Fibroblast of skin of back (primary cell): ENCODE measurements at places on chromosomes 2 and 18.

DNA sequence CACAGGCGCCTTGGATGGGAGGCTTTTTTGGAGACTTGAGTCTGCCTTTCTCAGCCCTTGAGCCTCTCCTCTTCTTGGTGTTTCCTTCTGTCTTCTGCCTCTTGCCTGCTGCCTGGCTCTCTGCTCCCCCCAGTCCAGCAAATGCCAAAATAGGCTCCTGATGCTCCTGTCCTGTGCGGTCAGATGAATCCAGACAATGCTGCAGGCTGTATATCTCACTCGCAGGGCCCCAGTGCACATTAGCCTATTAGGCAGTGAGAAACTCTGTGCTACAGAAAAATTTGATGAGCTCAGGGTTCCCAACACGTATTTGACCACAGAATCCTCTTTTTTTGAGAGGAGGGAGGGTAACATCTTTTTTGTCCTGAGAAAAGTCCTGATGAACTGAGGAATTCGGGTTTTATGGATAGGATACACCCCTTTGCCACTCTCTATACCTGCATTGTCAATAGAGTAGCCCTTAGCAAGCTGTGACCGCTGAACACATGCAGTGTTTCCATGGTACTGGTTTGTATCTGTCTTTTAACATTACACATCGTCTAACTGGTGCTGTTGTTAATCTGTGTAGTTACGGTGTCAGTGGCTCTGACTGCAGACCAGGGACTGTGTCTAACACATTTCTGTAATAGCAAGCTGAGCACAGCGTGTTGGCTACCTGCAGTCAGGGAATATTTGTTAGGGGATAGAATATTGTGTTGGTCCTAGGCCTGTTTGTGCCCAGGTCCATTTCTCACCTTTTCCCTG is 50.8 kb downstream of the FAM228A start:
- no peak for DNase-seq

DNA sequence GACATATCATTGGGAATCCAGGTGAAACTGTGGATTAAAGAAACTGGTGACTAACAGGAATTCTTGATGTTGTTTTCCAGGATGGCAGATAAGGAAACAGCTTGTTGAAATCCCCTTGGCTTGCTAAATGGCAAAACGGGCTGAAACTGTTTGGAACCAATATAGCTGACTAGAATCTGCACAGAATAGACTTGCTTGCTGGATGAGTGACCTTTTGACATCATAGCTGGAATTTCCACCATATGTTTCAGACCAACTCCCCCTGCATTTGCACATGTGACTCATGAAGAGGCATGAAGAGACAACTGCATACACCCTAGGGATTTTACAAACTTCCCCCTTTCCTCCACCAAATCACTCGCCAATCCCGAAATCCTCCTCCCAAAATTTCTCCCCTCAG is 87.7 kb upstream of the LYPD1 start:
- DNase-seq = peak; percentile 69

DNA sequence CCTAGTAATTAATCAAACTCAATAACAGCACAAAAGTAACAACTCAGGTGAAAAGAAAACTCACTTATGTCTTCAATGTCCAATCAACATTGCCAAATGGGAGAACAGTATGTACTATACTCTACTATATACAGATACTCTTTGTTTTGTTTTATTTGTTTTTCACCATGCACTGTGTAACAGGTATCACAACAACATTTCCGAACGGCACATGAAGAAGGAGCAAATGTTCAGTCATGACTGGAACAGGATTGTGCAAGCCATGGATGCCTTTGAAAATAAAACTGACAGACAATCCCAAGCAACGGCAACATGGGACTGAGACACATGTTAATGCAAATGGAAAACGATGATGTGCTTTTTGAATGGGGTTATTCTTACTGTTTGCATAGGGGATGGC is 334.9 kb upstream of the THUMPD2 start:
- no peak for DNase-seq

GRCh38 chr2:101152272-101153076 is 1.3 kb upstream of the TBC1D8 start:
- peak; percentile 50 for DNase-seq

GRCh38 chr18:61432590-61432989 is 99.4 kb downstream of the CDH20 start:
- DNase-seq = no peak

GRCh38 chr18:58915006-58915799 is 50.5 kb downstream of the ZNF532 start:
- peak; percentile 36 for DNase-seq

GRCh38 chr2:237532160-237532559 is 34.2 kb upstream of the PRLH start:
- DNase-seq = no peak

DNA sequence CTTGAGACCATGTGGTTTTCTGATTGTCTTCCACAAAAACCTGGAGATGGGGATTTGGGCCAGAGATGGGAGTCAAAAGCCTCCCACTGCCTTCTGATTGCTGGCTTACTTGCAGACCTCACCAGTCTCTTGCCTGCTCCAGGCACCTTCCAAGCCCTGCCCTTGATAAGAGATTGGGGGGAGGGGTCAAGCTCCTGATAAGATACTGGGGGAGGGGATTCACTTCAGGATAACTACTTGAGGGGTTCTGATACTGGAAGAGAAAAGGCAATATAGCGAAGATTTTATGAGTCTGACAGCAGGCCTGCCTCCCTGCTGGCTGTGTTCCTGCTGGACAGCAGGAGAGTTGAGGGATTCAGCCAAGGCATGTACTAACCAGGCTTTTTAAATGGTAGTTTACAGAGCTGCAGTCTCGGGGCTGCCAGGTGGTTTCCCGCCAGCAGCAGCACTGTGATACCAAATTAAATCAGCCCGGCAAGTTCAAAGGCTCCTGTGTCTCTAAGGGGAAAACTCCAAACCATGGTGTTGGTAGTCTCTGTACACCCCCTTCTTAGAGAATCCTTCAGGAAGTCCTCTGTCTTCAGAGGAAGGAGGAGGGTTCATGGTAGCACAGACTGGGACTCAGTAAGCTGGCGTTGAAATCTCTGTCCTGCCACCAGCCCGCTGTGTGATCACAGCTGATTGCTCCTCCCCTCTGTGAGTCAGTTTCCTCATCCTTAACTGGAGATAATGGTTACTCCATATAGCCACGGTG is 58.3 kb downstream of the FBXO36 start:
- peak; percentile 44 for DNase-seq

GRCh38 chr2:18432999-18433398 is 127.5 kb downstream of the RDH14 start:
- DNase-seq = peak; percentile 31

GRCh38 chr2:159179096-159179495 is 107.4 kb downstream of the WDSUB1 start:
- no peak for DNase-seq

DNA sequence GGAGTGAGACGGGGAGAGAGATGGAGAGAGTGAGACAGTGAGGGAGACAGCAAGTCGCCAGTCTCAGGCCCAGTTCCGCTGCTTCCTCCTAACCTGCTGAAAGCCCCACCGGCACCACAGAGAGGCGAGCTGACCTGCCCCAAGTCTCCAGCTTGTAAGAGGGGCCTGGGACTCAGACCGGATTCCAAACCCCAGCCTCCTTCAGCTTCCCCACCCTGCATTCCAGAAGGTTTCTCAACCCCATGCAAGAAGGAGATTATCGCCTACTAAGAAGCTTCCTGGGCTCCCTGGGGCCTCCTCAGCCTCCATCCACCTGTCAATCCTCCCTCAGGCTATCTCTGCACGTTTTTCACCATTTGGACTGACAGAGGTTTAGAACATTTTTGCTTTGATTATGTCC is 173.1 kb upstream of the RAB6C start:
- DNase-seq = no peak

GRCh38 chr18:7066965-7067555 is 50.5 kb downstream of the LAMA1 start:
- DNase-seq = no peak

- peak; percentile 27 for DNase-seq
Observed at GRCh38 chr2:70671092-70671675, 96.8 kb downstream of the ADD2 start.

- peak; percentile 80 for DNase-seq
Observed at GRCh38 chr2:176931588-176932563, 280.7 kb upstream of the HNRNPA3 start.
